Stimulated activated CD4-positive, alpha-beta T cell treated with anti-CD3 and anti-CD28 coated beads, Interleukin-15, amount 100 ng/mL, for 1 hour (primary cell): ENCODE measurements at places on chromosomes 1 and 21.

DNA sequence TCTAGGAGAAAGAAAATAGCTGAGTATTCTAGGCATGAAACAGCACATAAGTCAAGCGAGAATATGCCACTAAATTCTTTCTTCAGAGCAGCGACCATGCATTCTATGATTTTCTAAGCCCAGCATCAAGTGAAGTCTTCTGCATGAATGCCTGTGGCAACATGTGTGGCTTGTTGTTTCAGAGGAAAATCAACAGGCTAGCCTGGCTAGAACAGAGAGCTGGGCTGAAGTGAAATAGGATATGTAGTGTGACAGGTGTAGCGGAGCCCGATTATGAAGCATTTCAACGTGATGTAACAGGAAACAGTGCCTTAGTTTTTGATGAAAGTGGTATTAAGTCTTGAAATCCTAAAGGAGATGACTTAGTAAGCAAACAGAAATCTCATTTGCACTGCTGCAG, 7.0 kb downstream of the CSDE1 start:
- no peak for DNase-seq

DNA sequence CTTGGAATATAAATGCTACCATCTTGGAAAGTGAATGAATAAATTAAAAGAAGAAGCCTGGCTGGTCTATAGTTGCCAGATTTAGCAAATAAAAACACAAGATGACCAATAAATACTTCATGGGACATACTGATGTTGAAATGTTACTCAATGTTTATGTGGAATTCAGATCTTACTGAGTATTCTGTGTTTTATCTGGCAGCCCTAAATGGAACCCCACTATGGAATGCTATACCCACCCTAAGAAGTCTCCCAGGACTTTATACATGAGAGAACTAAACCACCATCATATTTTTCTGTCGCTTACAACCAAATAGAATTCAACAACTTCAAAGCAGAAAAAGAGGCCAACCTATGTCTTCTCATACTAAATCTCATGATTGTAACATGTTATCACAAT, 177.6 kb upstream of the HMCN1 start:
- DNase-seq = no peak

- no peak for DNase-seq
These were observed 258 bp downstream of the CCT3 start for GRCh38 chr1:156337888-156338179.

GRCh38 chr1:19756480-19756879, 43.2 kb downstream of the TMCO4 start:
- no peak for DNase-seq

GRCh38 chr1:239655023-239655422, 268.7 kb downstream of the CHRM3 start:
- DNase-seq = no peak

GRCh38 chr21:39313571-39314142, at the start of gene BRWD1:
TSS of gene BRWD1 (minus strand) at chr21:39313632. CDS start at chr21:39313491, 141 bp downstream.
- DNase-seq = peak; percentile 65

DNA sequence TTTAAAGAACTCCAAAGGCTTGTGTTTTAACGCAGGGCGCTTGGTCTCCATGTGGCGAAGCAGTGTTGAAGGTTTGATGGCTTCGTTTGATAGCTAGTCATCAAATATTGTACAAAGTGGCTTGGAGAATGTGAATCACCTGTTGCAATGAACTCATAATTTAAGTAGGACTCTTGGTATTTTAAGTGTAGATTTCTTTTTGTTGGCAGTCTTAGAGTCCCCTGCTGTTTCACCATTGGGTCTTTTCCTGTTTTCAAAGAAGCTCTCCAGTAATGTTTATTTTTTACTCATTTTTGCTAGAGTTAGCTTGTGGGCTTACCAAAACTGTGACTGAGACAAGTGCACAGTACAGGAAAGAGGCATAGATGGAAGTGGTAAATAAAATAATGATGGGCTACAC, 26.2 kb downstream of the RASAL2 start:
- DNase-seq = no peak

DNA sequence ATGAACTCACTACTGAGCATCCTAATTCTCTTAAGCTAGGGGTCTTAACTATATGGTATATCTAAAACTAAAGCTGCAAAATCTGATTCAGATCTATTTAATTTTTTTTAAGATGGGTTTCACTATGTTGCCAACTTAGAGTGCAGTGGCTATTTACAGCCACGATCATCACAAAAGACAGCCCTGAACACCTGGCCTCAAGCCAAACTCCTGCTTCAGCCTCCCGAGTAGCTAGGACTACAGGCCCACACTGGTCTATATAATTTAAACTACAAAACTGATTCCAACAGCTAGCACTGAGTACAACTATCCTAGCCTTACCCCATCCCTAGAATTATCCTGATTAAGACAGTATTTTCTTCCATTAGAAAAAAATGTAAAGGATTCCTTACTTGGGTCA, 37.1 kb downstream of the EIF4G3 start:
- DNase-seq = no peak

DNA sequence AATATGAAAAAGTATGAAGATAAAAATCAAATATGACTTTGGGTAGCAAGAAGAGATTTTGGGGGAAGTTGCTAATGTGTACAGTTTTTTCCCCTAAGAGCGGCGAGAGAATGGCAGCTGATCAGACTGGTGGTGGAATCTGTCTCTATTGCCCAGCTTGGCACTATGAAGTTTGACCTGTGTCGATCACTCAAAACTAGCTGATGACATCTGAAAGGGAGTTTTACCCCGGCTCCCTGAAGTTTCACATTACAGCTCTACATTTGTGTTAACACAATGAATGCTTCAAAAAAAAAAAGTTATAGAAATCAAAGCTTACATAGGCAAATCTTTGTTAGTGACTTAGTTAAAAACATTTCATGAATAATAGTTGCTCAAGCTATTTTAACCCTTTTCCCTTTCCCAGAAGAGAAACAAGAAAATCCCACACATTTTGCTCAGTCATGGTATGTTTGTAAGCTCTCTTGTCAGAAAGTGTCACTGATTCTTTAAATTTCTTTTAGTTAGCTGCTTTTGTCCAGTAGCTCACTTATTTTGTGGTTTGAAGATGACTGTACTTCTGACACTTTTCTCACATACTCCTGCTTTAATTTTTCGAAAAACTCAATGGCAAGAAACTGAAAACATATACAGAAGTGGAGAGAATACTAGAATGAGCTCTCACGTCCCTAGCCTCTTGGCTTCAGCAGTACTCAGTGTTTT, 41.3 kb downstream of the DYRK1A start:
- DNase-seq = no peak

- DNase-seq = peak; percentile 22
These were observed 664 bp downstream of the FAM89A start for GRCh38 chr1:231039161-231040018.

- no peak for DNase-seq
These were observed 2.5 kb downstream of the PRKACB start for GRCh38 chr1:84146411-84147032.

- DNase-seq = no peak
These were observed 251.1 kb upstream of the ADGRL2 start for GRCh38 chr1:81549588-81550127.

GRCh38 chr21:45306453-45306831, 18.7 kb upstream of the POFUT2 start:
- DNase-seq = no peak

DNA sequence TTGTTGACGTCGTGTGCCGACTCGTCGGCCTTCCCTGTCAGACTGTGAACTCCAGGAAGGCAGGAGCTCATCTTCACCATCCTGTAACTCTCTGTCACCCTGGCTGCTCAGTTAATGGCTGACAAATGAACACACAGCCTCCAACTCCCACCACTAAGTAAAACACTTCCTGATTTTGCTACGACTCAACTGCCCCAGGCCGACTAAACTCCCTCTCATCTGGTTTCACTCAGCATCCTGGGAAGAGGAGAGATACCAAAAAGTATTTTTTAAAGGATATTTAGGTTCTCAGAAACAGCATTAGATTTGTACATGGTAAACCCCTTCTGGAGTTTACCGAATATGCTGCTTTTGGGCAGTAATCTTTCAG, 18.2 kb upstream of the LHX4 start:
- no peak for DNase-seq
